Astrocyte of the cerebellum (primary cell): ENCODE measurements at places on chromosomes 11 and 22.

DNA sequence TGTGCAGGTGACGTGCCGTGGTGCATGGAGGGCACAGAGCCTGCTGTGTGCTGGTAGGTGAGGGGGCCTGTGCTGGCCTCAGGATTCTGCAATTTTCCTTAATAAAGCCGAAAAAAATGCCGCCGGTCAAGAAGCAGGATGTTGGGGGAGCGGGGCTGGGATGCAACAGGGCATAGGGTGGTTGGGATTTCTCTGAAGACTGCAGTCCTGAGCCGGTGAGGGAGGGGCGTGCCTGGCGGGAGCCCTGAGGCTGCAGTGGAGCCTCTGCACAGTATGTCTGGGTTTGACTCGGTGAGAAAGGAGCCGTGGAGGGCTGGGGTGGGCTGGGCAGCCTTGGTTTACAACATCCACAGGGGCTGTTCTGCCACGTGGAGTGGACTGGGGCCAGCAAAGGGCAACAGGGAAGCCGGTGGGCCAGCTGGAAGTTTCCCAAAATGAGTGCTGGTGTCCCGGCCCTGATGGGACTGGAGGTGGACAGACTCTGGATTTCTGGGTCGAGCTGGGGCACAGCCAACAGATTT, 1.3 kb downstream of the CDHR5 start:
- DNase-seq, result no peak

DNA sequence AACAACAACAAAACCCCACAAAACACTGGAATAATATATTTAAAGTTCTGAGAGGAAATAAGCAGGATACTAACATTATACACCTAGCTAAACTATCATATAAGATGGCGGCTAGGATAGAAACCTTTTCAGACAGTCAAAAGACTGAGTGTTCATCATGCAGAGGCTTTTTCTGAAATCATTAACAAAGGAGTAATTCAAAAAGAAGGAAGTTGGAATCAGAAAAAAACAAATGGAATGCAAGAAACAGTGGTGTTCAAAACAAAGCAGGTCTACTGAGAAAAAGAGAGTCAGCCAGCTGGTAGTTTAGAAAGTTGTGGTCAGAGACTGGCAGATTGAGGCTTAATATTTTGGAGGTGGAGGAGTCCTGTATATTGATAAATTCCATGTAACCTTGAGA, 30.1 kb upstream of the ZBTB44 start:
- DNase-seq, result no peak

GRCh38 chr11:47778878-47779483, 11.8 kb upstream of the FNBP4 start:
- DNase-seq, result no peak

GRCh38 chr11:61357233-61357893, 4.3 kb downstream of the CYB561A3 start:
- DNase-seq, result no peak

DNA sequence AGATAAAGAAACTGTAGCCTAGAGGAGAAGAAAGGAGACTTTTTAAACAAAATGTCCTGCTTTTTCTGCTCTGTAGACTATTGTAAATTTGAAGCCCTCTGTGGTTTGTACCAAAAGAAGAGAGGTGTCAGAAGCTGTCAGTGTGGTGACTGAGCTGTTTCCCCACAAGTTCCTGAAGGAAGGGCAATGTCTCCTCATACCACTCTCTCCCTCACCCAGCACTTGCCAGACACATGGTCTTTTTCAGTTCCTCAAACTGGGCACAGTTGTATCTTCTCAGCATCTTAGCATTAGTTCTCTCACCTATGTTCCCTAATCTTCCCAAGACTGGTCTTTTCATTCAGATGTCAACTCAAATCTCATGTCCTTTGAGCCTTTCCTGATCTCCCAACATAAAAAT, 4.3 kb downstream of the BCO2 start:
- DNase-seq, result no peak

DNA sequence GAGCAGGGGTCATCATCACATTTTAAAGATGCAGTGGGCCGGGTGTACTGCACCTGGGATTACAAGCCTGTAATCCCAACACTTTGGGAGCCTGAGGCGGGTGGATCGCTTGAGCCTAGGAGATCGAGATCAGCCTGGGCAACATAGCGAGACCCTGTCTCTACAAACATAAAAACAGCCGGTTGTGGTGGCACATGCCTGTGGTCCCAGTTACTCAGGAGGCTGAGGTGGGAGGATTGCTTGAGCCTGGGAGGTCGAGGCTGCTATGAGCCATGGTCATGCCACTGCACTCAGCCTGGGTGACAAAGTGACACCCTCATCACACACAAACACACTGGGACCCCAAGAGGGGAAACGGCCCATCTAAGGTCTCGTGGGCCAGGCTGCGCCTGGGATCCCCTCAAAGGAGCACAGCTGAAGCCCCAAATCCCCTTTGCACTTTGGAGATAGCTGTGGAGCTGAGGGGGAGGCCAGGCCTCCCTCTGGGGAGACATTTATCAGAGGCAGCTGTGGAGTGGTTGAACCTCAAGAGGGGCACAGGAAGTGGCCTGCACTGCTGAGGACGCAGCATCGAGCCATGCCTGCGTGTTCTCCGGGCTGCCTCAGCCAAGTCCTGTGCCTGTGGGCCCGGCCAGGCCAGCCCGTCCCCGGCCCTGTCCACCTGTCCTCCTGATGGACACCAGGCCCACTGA, 27.5 kb downstream of the OSBPL5 start:
- no peak for DNase-seq

- no peak for DNase-seq
These were observed 37.2 kb downstream of the IGSF9B start for GRCh38 chr11:133919330-133920108.

GRCh38 chr11:8813658-8814057, 97.3 kb upstream of the AKIP1 start:
- DNase-seq, result peak; percentile 74

- DNase-seq, result no peak
These were observed 1489.5 kb downstream of the BRD1 start for GRCh38 chr22:48337957-48338792.

GRCh38 chr11:133501643-133502539, 30.4 kb downstream of the OPCML start:
- DNase-seq, result no peak

GRCh38 chr11:93712678-93713077, 28.6 kb downstream of the TAF1D start:
- no peak for DNase-seq

DNA sequence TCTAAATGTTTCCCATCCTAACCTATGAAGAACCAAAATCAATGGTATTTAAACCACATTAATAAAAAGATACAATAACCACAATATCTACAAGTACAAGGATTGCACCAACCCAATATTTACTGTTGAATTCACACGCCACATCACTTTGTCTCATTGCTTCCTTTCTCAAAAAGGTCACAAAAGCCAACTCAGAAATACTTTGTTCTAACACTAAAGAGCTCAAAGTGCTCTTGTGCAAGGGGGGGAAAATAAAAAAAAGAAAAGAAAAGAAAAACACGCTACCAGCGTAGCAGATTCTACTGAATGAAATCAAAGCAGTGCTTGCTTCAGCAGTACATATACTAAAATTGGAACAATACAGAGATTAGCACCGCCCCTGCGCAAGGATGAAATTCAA, 10.5 kb upstream of the ARHGAP32 start:
- DNase-seq, result no peak

DNA sequence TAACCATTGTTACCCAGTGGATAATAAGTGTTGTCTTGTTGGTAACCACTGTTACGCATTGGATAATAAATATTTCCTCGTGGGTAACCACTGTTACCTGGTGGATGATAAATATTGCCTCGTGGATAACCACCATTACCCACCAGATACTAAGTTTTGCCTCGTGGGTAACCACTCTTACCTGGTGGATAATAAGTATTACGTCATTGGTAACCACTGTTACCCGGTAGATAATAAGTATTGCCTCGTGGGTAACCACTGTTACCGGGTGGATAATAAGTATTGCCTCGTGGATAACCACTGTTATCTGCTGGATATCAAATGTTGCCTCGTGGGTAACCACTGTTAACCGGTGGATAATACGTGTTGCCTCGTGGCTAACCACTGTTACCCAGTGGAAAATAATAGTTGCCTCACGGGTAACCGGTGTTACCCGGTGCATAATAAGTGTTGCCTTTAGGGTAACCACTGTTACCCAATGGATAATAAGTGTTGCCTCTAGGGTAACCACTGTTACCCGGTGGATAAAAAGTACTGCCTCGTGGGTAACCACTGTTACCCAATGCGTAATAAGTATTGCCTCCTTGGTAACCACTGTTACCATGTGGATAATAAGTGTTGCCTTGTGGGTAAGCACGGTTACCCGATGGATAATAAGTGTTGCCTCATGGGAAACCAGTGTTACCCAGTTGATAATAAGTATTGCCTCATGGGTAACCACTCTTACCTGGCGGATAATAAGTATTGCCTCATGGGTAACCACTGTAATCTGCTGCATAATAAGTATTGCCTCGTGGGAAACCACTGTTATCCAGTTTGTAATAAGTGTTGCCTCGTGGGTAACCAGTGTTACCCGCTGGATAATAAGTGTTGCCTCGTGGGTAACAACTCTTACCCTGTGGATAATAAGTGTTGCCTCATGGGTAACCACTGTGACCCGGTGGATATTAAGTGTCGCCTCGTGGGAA, 21.9 kb upstream of the NXPE4 start:
- DNase-seq, result no peak

DNA sequence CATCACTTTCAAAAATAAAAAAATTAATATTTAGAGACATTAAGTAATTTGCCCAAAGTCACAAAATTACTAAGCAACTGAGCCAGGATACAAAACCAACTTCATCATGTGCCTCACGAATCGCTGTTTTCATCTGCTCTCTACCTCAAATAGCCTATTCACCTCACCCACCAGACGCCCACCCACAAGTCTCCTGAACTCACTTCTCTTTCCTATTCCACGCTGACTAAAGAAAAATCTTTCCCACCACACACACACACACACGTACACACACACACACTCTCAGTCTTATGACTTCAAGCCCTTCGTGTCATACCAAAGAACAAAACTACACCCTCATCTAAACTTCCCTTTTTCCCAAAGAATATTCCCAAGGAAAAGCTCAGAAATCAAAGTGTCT, 2.2 kb downstream of the OR8B12 start:
- DNase-seq, result no peak

DNA sequence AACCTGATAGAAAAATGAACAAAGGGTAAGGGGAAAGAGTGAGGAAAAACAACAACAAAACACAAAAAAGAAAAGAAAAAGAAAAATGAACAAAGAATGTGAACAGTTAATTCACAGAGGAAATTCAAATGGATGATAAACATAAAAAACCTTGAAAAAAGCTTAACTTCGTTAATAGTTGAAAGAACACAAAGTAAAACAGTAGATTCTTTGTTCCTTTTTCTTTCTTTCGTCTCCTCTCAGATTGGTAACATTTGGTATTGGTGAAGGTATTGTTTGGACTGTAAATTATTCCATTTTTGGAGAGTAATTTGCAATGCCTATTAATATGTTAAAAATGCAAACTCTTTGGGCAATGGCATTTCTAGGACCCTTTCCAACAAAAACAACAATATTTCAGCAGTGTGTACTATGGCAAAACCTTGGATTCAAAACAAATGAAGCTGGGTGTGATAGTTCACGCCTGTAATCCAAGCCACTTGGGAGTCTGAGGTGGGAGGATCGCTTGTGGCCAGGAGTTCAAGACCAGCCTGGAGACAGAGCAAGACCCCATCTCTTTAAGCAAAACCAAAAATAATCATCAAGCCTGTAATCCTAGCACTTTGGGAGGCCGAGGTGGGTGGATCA, 3.3 kb upstream of the BACE1 start:
- peak; percentile 59 for DNase-seq

GRCh38 chr11:394034-394857, at the start of gene PKP3:
TSS of gene PKP3 (plus strand) at chr11:394209. CDS start at chr11:394293, 84 bp downstream.
- no peak for DNase-seq

DNA sequence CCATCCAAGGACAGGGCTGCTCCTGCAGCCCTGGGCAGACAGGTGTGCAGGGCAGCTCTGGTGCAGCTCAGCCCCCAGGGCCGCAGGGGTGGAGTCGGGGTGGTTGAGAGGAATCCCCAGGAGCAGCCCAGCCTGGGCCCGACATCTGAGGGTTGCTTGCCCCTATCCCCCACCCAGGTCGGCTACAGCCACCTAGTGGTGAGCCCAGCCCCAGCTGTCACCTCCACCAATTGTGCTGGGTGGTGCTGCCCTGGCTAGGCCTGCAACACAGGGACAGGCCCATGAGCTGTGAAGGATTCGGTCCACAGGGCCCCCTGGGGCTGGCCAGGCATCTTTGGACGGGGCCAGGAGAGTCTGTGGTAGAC, 29.6 kb downstream of the RTN4R start:
- no peak for DNase-seq

GRCh38 chr11:9231848-9232177, 33.3 kb downstream of the DENND5A start:
- DNase-seq, result no peak

GRCh38 chr22:42356533-42356932, 75.7 kb downstream of the NFAM1 start:
- no peak for DNase-seq
